ENCODE measurements at places on chromosomes 3 and 15. TPM values are rescaled to one million over a fixed set of nuclear protein-coding genes. Genes with fewer than 3 reads are reported as not detected.
A peak's percentile ranks its signal among the peaks of the same experiment; 100 is the strongest.

DNA sequence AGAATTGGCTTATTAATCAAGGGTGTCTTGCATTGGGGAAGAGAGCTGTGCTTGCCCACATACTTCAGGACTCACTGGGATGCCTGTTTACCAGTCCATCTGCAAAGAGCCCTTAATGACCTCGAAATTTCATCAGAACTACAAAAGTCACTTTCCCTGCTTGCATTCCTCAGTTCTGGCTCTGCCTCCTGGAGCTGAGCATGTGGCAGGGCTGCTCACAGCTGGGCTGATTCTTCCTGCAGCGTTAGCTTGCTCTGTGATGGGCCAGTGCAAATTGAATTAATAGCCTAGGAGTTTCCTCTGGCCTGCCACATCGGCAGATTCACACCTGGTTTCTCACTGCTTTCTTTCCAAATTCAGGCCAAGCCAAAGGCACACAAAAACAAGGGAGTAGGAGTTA, 108.9 kb downstream of the DUT start:
- no peak overlapping the region for H3K4me3 ChIP-seq
- H3K27ac ChIP-seq = peak overlapping the region; percentile 1
- peaks cover 57% of the 10 kb centered on the region for H3K36me3 ChIP-seq
- H3K27me3 ChIP-seq = no peaks in the 10 kb centered on the region
- DNase-seq = no peak
- peaks cover 11% of the 10 kb centered on the region for H3K4me1 ChIP-seq

- DNase-seq = no peak
- H3K27me3 ChIP-seq = no peaks in the 10 kb centered on the region
- no peak overlapping the region for H3K27ac ChIP-seq
- H3K4me3 ChIP-seq = no peak overlapping the region
- H3K36me3 ChIP-seq = peaks cover 74% of the 10 kb centered on the region
These were observed 7.4 kb downstream of the EAF1 start for GRCh38 chr3:15434756-15435155.

- H3K4me1 ChIP-seq = peaks cover 7% of the 10 kb centered on the region
- H3K4me3 ChIP-seq = no peak overlapping the region
- DNase-seq = no peak
- no peak overlapping the region for H3K27ac ChIP-seq
These were observed 60.2 kb upstream of the RAB6B start for GRCh38 chr3:133955892-133956291.

DNA sequence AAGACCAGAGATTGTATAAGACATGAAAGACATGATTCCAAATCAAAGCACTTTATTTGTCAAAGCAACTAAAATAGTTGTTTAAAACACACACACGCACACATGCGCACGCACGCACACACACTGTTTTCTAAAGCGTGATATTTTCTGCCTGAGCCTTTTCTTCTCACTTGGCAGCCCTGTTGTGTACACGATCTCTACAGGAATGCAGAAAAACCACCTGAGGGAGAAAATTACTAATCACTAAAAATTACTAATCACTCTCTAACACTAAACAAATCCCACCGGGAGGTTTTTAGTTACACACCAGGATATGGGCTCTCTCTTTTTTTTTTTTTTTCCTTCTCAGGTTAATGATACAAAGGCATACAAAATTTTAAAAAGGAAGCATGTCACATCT, 160.1 kb upstream of the ATP11B start:
- H3K27ac ChIP-seq = no peak overlapping the region
- H3K36me3 ChIP-seq = no peaks in the 10 kb centered on the region
- no peak for DNase-seq
- H3K27me3 ChIP-seq = no peaks in the 10 kb centered on the region

DNA sequence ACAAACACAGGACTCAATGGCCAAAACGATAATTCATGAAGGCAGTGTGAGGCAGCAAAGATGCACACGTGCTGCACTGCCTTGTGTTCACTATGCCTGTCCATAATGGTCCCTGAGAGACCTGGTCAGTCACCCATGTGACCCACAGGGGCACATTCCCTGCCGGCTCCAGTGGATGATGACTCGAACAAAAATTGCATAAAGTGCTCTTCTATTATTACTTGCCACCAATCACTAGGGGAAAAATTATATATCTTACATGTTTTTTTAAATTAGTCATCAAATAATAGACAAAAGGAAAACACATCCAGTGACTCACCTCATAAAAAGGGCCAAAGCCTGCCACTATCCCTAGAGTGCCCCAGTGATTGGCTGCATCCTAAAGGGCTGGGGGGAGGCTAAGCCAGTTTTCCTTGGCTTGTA, 47.5 kb downstream of the UBP1 start:
- H3K27ac ChIP-seq = no peak overlapping the region
- no peak for DNase-seq
- H3K4me3 ChIP-seq = no peak overlapping the region
- H3K4me1 ChIP-seq = no peaks in the 10 kb centered on the region
- H3K36me3 ChIP-seq = peaks cover 88% of the 10 kb centered on the region
- no peaks in the 10 kb centered on the region for H3K27me3 ChIP-seq

DNA sequence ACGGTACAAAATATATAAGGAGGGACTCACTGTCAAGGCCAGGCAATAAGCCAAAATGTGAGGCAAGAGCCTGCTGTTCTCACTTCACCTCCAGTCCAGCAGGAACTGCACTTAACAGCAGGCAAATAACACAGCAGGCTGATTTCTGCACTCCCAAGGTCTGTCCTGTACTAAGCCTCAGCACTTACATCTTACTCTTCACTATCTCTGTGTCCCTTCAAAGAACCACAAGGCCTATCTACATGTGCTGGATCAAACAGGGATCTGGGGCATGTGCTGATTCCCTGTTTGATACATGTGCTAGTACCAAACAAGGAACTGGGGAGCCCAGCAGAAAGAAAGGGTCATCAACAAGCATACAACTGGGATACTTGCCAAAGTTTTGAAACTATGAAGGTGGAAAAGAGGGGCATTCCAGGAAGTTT, 22.2 kb downstream of the UACA start:
- H3K4me3 ChIP-seq = no peak overlapping the region
- no peaks in the 10 kb centered on the region for H3K27me3 ChIP-seq
- no peaks in the 10 kb centered on the region for H3K36me3 ChIP-seq
- no peak for DNase-seq
- peak overlapping the region; percentile 74 for H3K27ac ChIP-seq

DNA sequence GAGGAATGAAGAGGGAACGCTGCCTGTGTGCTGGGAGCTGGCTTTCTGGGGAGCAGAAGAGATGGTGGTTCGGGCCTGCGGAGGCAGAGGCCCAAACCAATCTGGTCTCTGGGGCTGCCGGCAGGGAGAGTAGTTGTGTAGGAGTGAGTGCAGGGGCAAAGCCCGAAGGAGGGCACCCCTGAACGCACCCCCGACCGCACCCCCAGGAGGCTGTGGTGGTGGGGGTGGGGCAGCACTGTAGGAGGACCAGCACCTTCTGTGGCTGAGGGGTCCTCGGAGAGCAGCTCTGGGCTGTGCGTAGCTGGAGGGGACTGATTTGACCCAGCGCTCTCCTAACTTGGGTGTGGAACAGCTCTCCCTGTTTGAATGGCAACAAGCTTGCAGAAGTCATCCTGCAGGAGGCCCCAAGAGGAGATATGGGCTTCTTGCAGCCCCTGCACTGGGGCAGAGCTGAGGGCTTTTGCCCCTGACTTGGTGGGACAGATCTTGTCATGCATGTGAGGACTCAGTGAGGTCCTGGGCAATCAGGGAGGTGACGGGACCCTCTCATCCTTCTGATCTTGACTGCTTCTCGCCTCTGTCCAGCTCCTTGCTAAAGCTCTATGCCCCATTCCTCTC, 26.1 kb downstream of the C15orf39 start:
- no peak overlapping the region for H3K27ac ChIP-seq
- H3K27me3 ChIP-seq = peaks cover 31% of the 10 kb centered on the region
- no peaks in the 10 kb centered on the region for H3K4me1 ChIP-seq
- no peak overlapping the region for H3K4me3 ChIP-seq

GRCh38 chr3:178304758-178305467, 231.3 kb upstream of the KCNMB2 start:
- no peak overlapping the region for H3K4me3 ChIP-seq
- H3K27ac ChIP-seq = no peak overlapping the region
- H3K4me1 ChIP-seq = peaks cover 6% of the 10 kb centered on the region
- no peak for DNase-seq

DNA sequence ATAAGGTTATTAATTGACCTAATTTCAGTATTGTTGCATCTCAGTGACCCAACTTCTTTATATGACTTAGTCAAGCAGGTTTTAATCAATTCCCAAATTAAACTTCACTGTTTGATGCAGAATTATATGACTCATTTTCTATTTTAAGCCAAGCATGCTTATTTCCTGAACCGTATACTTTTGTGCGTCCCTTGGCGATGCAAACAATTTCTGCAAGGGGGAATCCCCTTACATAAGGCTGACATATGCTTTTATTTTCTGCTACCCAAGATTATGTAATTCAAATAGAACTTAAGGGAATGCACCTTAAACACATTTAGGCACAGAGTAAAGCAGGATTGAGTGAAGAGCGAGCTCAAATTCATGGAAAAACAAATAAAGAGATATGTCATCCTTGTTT, 303.9 kb downstream of the PDCD6IP start:
- no peaks in the 10 kb centered on the region for H3K36me3 ChIP-seq
- H3K27me3 ChIP-seq = no peaks in the 10 kb centered on the region

DNA sequence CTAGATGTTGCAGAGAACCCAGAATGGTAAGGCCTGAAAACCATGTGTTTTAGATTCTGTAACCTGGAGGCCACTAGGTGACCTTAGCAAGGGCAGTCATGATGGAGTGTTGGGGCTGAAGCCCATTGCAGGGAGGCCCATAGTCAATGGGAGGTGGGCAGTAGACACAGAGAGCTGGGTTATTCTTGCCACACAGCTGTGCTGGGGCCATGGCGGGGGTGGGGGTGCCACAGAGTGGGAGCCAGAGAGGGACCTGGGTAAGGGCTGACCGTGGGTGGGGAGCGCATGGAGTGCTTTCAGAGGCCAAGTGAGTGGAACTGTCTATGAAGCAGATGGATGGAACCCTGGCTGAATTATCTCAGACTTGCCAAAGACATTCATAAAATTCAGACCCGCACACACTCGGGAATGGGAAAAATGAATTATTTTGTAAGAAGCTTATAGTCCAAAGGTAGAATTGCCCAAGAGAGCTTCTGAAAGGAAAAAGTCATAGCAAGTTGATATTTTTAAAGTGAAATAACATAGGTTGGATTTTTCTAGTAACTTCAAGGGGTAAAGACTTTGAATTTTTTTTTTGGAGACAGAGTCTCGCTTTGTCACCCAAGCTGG, 53.9 kb downstream of the SMAD3 start:
- peak overlapping the region; percentile 90 for H3K27ac ChIP-seq
- H3K36me3 ChIP-seq = no peaks in the 10 kb centered on the region
- H3K4me1 ChIP-seq = peaks cover 85% of the 10 kb centered on the region
- no peaks in the 10 kb centered on the region for H3K27me3 ChIP-seq
- H3K4me3 ChIP-seq = no peak overlapping the region

DNA sequence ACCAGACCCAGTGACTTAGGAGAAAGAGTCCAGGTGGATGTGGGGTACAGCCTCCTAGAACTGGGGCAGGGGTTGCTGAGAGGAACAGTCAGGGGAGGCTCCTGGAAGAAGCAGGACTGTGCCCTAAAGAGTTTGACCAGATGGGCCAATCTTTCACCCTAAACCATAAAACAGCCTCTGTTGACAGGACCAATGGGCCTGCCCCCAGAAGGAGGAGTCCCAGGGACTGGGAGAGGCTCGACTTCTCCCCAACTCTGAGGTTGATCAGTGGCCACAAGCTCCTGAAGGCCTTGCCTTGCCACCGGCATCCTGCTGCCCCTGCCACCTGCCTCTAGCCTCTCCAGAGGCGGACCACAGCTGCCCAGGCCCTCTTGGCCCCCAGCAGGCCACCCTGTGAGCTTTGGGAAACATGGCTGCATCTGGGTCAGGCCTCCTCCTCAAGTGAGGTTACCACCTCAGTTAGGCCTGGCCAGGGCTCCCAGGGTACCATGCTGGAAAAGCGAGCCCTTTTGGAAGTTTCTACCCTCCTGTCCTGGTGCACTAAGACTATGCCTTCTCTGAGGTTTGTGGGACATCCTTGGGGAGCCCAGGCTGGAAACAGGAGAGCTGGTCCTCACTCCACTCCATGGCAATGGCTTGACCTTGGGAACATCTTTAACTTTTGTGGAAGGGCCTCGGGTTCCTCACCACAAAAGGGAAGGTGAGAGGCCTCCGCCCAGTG, 2.8 kb downstream of the VIPR1 start:
- H3K27me3 ChIP-seq = peaks cover 31% of the 10 kb centered on the region
- DNase-seq = no peak
- H3K27ac ChIP-seq = no peak overlapping the region
- no peaks in the 10 kb centered on the region for H3K36me3 ChIP-seq
- no peak overlapping the region for H3K4me3 ChIP-seq

DNA sequence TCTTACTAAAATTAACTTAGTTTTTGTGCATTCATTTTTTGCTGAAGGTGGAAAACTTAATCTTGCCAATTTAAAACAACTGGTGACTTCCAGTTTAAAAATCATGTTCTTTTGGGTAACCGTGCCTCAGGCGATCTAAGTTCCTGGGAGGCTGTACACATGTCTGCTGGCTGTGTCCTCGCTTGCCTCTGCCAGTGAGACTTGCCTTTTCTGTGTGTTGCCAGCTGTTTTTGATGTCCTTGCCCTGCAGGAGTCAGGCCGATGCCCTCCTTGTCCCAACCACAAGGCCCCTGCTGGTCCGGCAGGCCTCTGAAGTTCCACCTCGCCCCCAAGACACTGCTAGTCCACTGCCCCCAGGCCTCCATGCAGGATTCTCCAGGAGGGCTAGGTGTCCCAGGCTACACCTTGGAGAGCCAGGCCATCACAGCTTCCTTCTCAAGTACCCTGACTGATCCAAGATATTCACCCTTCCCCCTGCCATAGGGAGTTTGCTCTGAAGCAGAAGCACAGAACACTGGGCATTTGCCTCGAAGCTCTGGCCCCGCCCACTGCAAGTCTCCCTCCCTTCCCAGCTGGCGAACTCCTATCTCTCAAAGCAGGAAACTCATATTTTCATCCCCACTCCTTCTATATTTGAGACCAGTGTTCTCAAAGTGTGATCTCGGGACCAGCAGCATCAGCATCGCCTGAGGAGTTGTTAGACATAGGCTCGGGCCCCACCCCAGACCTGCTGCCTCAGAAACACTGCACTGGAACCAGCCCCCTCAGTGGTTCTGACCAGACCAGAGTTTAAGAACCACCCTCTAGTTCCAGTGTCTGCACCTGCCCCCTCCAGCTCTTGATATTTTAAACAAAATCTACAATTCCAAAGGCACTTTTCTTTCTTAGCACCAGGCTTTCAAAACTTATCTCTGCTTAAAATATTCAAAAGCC, 185.8 kb upstream of the UBE2E1 start:
- no peak for DNase-seq
- no peak overlapping the region for H3K4me3 ChIP-seq
- no peaks in the 10 kb centered on the region for H3K27me3 ChIP-seq
- no peaks in the 10 kb centered on the region for H3K36me3 ChIP-seq

DNA sequence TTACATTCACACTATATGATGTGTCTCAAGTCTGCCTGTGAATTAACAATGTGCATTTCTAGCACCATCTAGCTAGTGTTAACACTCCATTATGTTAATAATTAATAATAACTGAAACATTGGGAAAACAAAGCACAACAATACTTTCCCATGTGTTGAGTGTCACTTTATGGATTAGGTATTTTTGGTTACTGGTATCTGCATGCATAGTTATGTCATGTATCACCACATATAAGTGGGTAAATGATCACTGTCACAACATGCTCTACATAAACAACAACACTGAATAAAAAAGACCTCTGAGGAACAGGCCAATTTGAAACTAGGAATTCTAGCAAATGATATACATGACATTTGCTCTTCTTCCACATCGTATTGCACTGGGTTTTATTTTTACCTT, 74.7 kb downstream of the MLH1 start:
- DNase-seq = no peak
- peaks cover 10% of the 10 kb centered on the region for H3K4me1 ChIP-seq
- H3K36me3 ChIP-seq = peaks cover 57% of the 10 kb centered on the region
- H3K27me3 ChIP-seq = no peaks in the 10 kb centered on the region
- H3K4me3 ChIP-seq = no peak overlapping the region
- H3K27ac ChIP-seq = no peak overlapping the region

LRRIQ4 gene
- 0.23 TPM for total RNA-seq

CATSPER2 gene
- 0.78 TPM for total RNA-seq

CCDC33 gene
- total RNA-seq = not detected
